PC-9 (cell line): ENCODE measurements at places on chromosomes 7 and 10. TPM values are rescaled to one million over a fixed set of nuclear protein-coding genes. Genes with fewer than 3 reads are reported as not detected.

The SUGCT gene
- 2.7 and 3.5 TPM in 2 replicates for total RNA-seq

GRCh38 chr10:98361131-98362025 lies 53.6 kb downstream of the PYROXD2 start:
- peaks cover 59% of the 10 kb centered on the region for H3K4me1 ChIP-seq
- H3K36me3 ChIP-seq = no peaks in the 10 kb centered on the region
- peak; percentile 74 for DNase-seq
- H3K27me3 ChIP-seq = no peaks in the 10 kb centered on the region
- H3K4me3 ChIP-seq = peak overlapping the region; percentile 34; the same call in 1 of the 2 replicates

The PRKCQ gene
- 4.0 and 5.3 TPM in 2 replicates for total RNA-seq

DNA sequence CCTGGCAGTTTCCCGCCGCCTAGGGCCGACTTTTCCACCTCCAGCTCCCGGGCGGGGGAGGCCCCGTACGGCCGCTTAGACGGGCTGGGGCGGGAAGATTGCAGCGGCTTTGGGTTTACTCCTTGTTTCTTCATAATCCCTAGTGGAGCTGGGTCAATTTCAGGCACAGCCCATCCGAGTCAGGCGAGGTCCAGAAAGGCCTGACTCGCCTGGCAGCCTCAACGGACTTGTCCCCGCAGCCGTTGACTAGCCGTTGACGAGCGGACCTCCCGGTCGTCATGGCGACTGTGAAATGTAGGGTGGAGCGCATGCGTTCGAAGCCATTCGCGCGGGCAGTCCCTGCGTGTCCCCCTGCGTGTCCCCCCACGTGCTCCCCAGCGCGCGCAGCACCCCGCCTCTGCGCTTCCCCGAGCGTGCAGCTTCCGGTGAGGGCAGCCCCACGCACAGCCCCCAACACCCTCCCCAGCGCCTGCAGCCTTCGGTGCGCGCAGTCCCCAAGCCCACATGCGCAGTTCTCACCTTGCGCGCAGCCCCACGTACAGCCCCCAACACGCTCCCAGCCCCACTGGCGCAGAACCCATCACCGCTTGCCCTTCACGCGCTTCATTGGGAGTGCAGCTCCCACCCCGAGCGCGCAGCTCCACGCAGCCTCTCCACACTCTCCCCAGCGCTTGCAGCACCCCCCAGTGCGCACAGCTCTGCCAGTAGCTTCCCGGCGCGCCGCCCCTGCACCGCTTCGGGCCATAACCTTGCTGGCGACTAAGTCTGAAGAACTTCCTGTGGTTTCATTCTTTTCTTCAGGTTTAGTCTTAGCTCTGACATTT lies 67.8 kb downstream of the TBX20 start:
- no peak overlapping the region; the same call in 1 of the 2 replicates for H3K4me3 ChIP-seq
- H3K36me3 ChIP-seq = no peaks in the 10 kb centered on the region
- no peaks in the 10 kb centered on the region for H3K4me1 ChIP-seq

DNA sequence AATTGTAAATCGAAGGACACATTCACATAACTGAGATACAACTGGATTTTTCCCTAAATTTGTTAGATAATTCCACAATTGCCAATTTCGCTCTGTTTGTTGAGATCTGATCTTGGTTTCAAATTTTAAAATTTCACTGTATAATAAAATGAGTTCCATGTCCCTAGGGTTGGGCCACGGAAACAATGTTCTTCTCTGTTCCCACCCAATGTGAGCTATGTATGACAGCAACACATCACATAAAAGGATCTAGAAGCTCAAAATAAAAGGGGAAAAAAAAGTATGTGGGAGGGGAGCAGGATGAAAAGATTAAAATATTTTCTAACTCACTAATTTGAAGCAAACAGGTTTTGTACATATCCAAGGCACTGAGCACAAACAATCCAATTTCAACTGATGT lies 287.8 kb upstream of the MKLN1 start:
- H3K4me1 ChIP-seq = no peaks in the 10 kb centered on the region; the same call in none of the 2 replicates
- H3K27me3 ChIP-seq = no peaks in the 10 kb centered on the region
- H3K27ac ChIP-seq = 0 out of 2 replicates have a peak overlapping the region, but pooled peaks have one; percentile 5

The GDF10 gene
- total RNA-seq = not detected in 2 replicates

The MICU1 gene
- total RNA-seq = 65.3 and 70.5 TPM in 2 replicates

The DBF4 gene
- 47.9 and 52.7 TPM in 2 replicates for total RNA-seq

DNA sequence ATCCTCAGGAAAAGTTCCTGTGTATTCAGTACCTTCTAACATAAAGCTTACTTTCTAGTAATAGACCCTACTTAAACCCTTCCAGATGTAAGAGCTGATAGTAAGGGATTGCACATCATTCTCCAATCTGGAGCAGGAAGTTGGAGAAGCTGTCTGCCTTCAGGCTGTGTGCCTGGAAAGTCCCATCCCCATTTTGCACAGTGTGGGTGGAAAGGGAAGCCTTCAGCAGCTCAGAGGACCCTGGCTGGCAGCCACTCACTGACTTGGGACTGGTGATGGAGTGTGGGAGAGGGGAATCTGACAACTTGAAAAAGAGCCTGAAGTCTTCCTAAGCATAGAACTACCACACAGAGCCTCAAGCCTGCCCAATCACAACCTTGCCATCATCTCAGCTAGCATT lies 164.1 kb upstream of the ADO start:
- no peak for DNase-seq
- no peak overlapping the region for H3K4me3 ChIP-seq
- no peaks in the 10 kb centered on the region for H3K27me3 ChIP-seq
- no peaks in the 10 kb centered on the region for H3K36me3 ChIP-seq

GRCh38 chr7:15832996-15833395 lies 146.5 kb upstream of the MEOX2 start:
- peak; percentile 18 for DNase-seq
- no peaks in the 10 kb centered on the region for H3K36me3 ChIP-seq
- no peaks in the 10 kb centered on the region for H3K27me3 ChIP-seq
- H3K4me1 ChIP-seq = no peaks in the 10 kb centered on the region
- no peak overlapping the region for H3K4me3 ChIP-seq

GRCh38 chr7:12674861-12675260 lies 12.6 kb upstream of the ARL4A start:
- no peak overlapping the region for H3K27ac ChIP-seq
- no peak for DNase-seq
- no peak overlapping the region for H3K4me3 ChIP-seq
- no peaks in the 10 kb centered on the region for H3K36me3 ChIP-seq

GRCh38 chr7:78970440-78970916 lies 483.0 kb downstream of the MAGI2 start:
- H3K4me3 ChIP-seq = no peak overlapping the region
- DNase-seq = no peak
- no peaks in the 10 kb centered on the region for H3K36me3 ChIP-seq
- no peak overlapping the region for H3K27ac ChIP-seq
- no peaks in the 10 kb centered on the region for H3K4me1 ChIP-seq

GRCh38 chr10:109457302-109457638 lies 466.0 kb downstream of the XPNPEP1 start:
- no peaks in the 10 kb centered on the region for H3K4me1 ChIP-seq
- DNase-seq = no peak
- H3K27ac ChIP-seq = no peak overlapping the region
- no peak overlapping the region for H3K4me3 ChIP-seq
- H3K36me3 ChIP-seq = no peaks in the 10 kb centered on the region

The LRRC61 gene
- total RNA-seq = 34.8 and 42.3 TPM in 2 replicates

DNA sequence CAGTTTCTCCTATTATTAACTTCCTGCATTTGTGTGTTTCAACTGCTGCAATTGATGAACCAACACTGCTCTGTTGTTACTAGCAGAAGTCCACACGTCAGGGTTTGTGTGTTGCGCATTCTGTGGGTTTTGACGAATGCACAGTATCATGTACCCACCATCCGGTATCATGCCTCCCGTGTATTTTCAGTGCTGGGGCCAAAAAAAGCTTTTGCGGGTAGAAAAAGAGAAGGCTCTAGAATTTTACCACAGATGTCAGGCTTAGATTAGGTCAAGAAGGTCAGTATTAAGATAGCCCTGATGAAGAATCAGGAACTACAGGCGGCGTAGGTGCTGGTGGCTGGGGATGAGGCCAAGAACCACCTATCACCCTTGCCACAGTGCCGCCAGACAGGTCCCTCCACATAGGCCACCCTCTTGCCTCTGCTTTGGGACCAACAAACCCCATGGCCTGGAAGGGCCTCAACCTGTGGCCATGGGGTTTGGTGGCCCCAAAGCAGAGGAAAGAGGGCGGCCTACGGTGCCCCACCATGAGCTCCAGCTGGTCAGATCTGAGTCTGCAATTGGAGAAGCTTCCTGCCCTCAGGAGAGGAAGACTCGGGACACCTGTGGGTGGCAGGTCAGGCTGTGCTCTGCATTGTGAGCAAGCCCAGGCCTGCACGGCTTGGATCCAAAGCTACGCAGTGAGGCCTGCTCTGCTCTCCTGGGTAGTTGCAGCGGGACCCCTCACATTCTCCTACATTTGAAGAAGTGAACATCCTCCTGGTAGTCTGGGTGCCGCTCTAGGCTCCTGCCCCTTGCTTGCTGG lies 71.9 kb downstream of the MKI67 start:
- H3K36me3 ChIP-seq = no peaks in the 10 kb centered on the region
- H3K4me1 ChIP-seq = 0 out of 2 replicates have a peak, but pooled peaks cover 7% of the 10 kb centered on the region
- DNase-seq = no peak
- H3K27ac ChIP-seq = no peak overlapping the region

The DPP6 gene
- total RNA-seq = not detected in 2 replicates

The FIGNL1 gene
- total RNA-seq = 18.7 and 25.7 TPM in 2 replicates

GRCh38 chr7:1466524-1467271 lies 7.4 kb upstream of the MICALL2 start:
- no peak overlapping the region for H3K4me3 ChIP-seq
- no peak overlapping the region for H3K27ac ChIP-seq
- H3K36me3 ChIP-seq = no peaks in the 10 kb centered on the region
- DNase-seq = no peak

DNA sequence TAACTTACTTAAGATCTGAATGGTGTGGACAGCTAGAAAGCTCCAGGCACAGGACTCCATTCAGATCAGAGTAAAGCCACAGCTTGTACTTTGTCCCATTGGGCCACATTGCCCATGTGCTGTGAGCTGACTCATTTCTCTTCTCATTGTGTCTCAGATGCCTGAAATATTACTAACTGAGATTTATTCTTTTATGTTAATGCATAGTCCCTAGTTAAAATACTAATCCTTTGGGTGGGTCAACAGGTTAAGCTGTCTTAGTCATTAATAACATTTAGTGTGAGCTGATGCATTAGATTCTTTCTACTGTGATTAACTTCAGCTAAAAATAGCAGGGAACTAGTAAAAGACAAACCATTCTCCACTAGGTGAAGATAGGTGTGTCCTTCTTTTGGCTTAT lies 104.7 kb upstream of the ARMC3 start:
- DNase-seq = peak; percentile 53
- no peak overlapping the region for H3K4me3 ChIP-seq
- no peaks in the 10 kb centered on the region for H3K36me3 ChIP-seq
- peaks cover 25% of the 10 kb centered on the region for H3K4me1 ChIP-seq

DNA sequence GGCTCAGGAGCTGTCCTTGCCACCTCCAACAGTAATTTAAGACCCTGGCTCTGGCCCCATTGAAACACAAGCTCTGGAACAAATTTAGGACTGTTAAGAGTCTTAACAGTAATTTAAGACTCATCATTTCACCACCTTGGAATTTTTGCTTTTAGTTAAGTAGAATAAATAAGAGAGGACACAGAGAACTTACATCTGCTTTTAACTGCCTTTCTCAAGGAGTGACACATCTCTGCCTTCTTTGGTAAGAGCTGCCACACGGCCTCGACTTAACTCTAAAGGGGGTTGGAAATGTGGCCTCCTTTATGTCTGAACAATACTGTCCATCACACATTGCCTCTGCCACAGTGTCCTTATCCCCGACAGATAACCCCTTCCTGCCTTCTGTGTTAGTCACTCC lies 77.9 kb downstream of the HERPUD2 start:
- H3K4me3 ChIP-seq = no peak overlapping the region
- H3K27me3 ChIP-seq = no peaks in the 10 kb centered on the region
- no peak overlapping the region for H3K27ac ChIP-seq
- no peaks in the 10 kb centered on the region for H3K36me3 ChIP-seq

DNA sequence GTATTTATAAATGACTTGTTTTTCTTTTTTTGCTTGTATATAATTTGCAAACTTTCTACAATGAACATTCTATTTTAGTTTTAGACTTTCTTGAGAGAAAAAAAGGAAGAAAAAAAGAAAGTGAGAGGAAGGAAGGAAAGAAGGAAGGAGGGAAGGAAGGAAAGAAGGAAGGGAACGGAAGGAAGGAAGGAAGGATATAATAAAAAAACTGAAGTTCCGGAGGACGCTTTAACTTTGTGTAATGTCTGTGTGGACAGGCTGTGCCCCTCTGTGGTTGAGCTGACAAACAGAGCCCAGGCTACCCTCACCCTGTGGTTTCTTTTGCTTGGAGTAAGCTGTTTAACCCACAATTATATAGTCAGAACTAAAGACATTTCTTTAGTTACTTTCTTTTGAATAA lies 108.7 kb downstream of the SEMA3D start:
- H3K27me3 ChIP-seq = no peaks in the 10 kb centered on the region
- H3K4me1 ChIP-seq = no peaks in the 10 kb centered on the region
- no peak overlapping the region for H3K27ac ChIP-seq

- H3K4me1 ChIP-seq = peaks cover 16% of the 10 kb centered on the region
- no peak overlapping the region for H3K4me3 ChIP-seq
- no peaks in the 10 kb centered on the region for H3K36me3 ChIP-seq
- no peaks in the 10 kb centered on the region for H3K27me3 ChIP-seq
- peak; percentile 48 for DNase-seq
These were observed 8.9 kb downstream of the SEC31B start for GRCh38 chr10:100510533-100511308.

The MOGAT3 gene
- total RNA-seq = not detected in 2 replicates

The ZNF316 gene
- total RNA-seq = 28.4 and 34.8 TPM in 2 replicates

GRCh38 chr7:3943779-3944520 lies 642.9 kb downstream of the SDK1 start:
- no peak overlapping the region for H3K4me3 ChIP-seq
- no peak overlapping the region for H3K27ac ChIP-seq
- H3K4me1 ChIP-seq = no peaks in the 10 kb centered on the region
- DNase-seq = no peak
- peaks cover 63% of the 10 kb centered on the region for H3K27me3 ChIP-seq
- no peaks in the 10 kb centered on the region for H3K36me3 ChIP-seq

DNA sequence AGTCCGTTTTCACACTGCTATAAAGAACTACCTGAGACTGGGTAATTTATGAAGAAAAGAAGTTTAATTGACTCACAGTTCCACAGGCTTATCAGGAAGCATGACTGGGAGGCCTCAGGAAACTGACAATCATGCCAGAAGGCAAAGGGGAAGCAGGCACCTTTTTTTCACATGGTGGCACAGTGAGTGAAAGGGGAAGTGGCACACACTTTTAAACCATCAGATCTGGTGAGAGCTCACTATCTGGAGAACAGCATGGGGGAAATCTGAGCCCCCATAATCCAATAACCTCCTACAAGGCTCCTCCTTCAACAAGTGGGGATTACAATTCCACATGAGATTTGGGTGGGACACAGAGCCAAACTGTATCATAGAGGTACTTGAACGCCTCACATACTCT lies 30.0 kb downstream of the AGR3 start:
- H3K4me1 ChIP-seq = peaks cover 36% of the 10 kb centered on the region
- H3K27me3 ChIP-seq = no peaks in the 10 kb centered on the region
- no peaks in the 10 kb centered on the region for H3K36me3 ChIP-seq
- DNase-seq = no peak

GRCh38 chr10:64344211-64344610 lies 823.0 kb downstream of the REEP3 start:
- no peak overlapping the region for H3K27ac ChIP-seq
- no peaks in the 10 kb centered on the region for H3K36me3 ChIP-seq
- DNase-seq = no peak
- H3K4me3 ChIP-seq = no peak overlapping the region
- H3K4me1 ChIP-seq = no peaks in the 10 kb centered on the region

GRCh38 chr10:74977913-74978847 lies 133.3 kb upstream of the SAMD8 start:
- DNase-seq = no peak
- H3K4me3 ChIP-seq = no peak overlapping the region
- no peak overlapping the region for H3K27ac ChIP-seq
- no peaks in the 10 kb centered on the region for H3K27me3 ChIP-seq
- H3K4me1 ChIP-seq = no peaks in the 10 kb centered on the region
- peaks cover 12% of the 10 kb centered on the region; the same call in 1 of the 2 replicates for H3K36me3 ChIP-seq

The HOXA2 gene
- total RNA-seq = 6.1 and 6.5 TPM in 2 replicates
